ENCODE measurements at places on chromosomes 2 and 18.

GRCh38 chr2:33522576-33522975 is 46.1 kb downstream of the RASGRP3 start:
- DNase-seq = no peak

DNA sequence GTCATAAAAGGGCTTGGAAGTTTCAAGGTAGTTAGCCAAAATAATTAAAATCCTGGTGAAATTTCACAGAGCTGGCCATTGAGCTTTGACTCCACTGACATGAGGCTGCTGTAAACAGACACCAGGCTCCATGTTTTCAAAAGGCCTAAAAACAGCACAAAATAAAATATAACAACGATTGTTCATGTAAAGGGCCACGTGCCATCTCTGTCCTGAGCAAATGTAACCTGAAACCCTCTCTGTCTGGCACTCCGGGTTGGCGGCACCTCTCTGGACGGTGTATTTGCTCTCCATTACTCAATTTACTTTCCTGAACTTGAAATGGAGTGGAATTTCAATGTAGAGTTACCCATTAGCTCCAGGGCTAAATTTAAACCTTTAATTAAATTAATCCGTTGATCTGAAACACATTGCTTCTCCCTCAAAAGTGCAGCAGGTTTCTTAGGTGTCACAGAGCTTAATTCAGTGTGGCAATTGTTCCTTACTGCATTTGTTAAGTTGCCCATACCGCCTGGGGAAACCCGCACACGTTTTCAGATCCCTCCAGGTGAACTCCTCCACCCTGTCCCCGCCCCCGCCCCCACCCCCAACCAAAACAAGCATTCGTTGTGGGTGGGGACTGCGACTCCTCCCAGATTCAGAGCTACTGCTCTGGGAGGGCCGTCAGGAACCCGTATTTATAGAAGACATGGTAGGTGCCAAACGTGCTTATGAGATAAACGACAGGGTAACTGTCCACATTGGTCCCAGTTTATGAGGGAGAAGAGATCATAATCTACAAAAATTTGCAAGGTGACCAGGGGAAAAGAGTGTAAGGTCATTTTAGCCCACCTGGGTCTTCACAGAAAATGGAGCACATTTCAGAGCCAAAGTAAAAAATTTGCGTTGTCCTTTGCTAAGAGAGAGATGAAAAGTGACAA is 1.2 kb upstream of the CABLES1 start:
- no peak for DNase-seq

DNA sequence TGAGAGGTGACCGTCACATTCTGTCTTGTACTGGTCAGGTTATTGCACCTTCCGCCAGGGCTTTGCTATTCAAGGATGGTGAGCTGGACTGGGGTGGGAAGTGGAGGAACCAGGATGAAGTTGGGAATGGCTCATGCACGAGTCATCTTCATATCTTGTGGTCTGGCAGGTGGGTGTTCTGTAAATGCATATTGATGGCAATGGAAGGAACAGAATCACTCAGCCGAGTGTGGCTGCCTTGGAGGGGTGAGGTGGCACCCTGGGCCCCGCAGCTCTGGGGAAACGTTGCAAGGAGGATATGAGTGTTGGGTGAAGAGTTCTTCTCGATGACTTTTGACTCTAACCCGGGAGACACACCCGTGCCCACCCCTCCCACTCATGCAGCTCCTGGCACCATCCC is 1.2 kb downstream of the NEU2 start:
- DNase-seq = peak; percentile 50

DNA sequence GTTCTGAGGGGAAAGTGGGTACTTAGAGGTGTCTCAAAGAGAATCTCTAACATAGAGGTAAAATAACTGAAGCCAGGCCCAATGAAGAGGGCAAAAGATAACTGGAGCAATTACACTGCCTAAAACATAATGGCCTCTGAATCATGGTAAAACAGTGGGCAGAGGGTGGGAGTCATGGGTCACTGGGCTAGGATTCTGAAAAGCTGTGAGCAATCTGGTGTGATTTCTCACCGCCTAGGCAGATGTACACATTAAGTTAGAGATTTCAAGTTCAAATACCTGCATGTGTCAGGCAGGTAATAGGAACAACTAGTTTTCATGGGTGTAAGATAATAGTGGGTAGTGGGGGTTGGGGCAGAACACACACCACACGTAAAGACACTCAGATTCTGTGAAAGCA is 45.6 kb downstream of the INSIG2 start:
- DNase-seq = no peak

DNA sequence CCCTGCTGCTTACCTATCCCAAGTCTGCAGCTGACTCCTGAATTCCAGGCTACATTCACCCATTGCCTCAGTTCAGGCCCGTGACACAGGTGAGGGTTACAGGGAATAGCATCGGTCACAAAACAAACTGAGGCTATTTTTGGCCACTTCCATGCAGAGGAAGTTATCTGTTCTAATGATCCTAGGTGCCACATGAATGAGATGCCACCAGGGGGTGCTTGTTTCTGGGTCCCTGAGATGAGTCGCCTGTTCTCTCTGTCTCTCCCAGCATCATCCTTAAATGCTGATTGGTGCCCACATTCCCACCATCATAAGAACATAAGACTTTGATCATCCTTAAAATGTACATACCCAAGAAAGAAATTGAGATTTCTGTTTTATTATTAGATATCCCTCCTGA is 119.0 kb upstream of the CELF4 start:
- DNase-seq = no peak
